ENCODE measurements at places on chromosomes 3 and 15. TPM values are rescaled to one million over a fixed set of nuclear protein-coding genes. Genes with fewer than 3 reads are reported as not detected.

DNA sequence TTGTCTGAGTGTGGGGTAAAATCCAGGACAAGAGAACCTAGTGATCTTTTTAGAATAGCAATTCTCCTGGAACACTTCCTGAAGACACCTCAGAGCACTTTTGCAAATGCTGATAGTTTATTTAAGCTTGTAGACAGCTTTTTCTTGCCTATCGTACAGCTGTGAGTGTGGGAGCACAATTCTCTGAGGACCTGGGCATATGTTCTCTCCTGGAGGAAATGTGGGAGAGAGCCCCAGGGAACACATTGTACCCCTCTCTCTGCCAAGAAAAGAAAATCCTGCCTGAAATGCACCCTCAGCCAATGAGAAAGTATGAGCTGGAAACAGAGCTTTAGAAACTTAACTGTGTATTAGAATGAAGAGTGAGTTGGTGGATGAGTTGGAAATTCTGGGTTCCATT, 308.3 kb upstream of the SEMA6D start:
- no peak for DNase-seq

- DNase-seq, result no peak
These were observed 286.4 kb upstream of the BCHE start for GRCh38 chr3:166123576-166123975.

- no peak for DNase-seq
These were observed 23.7 kb downstream of the OXNAD1 start for GRCh38 chr3:16288664-16289063.

The AGBL1 gene
- under 0.01 TPM for total RNA-seq

Data from tibial nerve (tissue), 4 donors.